G401 (cell line): ENCODE measurements at places on chromosomes 6 and 20.

- peak; percentile 27 for DNase-seq
These were observed 2.7 kb upstream of the MICA start for GRCh38 chr6:31400467-31401289.

DNA sequence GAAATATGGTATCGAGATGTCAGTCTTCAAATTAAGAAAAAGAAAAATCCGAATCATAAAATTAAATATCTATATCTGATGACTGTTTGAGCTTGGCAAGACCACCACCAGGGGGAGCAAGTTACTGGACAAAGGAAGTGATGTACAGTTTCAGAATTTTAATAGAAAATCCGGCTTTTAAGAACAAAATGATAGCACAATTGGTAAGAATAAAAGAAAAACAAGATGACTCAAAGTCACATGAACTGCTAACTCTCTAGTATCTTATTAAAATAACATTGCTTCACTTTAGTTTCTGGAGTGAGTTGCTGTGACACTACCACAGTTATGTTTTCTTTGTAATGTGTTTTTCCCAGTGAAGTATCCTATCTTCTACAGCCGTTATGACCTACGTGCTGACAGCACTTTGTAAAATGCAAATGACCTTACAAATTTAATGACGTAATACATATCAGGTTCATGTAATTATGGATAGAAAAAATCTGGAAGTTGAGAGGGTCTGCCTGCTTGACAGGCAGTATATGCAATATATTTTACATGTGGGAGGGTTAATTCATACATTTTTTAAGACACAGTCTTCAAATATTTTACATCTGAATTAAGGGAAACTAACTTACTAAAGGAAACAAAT, 405.3 kb upstream of the HS3ST5 start:
- DNase-seq: peak; percentile 20

GRCh38 chr6:167337675-167338449, 13.0 kb downstream of the TTLL2 start:
- DNase-seq: no peak

DNA sequence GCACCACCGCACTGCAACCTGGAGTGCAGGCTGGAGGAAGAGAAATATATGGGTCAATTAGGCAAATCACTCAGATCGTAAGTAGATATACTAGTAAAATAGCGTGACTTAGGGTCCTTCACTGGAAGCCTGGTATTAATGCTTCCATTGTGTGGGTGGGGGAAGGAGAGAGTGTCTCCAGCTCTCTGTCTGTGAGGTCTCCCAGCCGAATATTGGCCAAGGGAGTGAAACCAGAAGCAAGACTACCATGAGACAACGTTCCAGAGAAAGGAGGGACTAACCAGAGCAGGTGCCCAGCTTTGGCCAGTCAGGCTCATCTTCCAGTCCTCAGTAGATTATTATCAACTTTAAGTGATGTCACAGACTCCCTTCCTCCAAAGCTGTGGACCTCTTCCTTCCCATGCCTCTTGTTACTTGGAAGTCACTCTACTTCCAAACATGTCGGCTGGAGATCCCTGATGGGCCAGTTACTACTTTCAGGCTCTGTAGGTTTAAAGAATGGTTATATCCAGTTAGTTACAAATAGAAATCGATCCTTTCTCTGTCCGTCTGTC, 28.8 kb downstream of the MTHFD1L start:
- DNase-seq: no peak

DNA sequence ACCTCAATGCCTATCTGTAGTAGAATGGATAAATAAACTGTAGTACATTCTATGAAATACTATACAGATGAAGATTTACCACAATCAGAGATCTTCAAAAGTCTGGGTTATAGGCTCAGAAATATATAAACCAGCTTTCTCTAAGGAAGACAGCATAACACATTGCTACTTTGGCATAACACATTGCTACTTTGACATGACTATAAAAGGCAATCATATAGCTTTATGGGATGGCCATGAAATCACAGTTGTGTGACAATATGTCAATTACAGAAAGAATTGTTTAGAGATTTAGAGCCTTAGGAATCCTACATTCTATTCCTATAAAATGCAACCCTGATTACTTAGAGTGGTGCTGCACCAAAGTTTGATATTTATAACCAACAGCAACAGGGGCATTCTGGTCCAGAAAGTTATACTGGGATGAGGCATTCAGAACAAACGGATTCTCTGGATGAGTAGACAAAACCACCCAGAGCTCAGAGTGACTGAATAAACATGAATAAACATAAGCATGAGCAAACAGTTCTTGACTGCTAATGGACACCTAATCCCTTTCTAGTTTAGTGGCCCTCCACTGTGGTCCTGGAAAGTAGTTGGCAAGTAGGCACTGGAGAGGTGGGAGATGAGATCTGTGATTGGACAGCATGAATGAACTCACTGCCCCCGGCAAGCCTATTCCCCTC, 12.0 kb downstream of the TTI1 start:
- DNase-seq: no peak

DNA sequence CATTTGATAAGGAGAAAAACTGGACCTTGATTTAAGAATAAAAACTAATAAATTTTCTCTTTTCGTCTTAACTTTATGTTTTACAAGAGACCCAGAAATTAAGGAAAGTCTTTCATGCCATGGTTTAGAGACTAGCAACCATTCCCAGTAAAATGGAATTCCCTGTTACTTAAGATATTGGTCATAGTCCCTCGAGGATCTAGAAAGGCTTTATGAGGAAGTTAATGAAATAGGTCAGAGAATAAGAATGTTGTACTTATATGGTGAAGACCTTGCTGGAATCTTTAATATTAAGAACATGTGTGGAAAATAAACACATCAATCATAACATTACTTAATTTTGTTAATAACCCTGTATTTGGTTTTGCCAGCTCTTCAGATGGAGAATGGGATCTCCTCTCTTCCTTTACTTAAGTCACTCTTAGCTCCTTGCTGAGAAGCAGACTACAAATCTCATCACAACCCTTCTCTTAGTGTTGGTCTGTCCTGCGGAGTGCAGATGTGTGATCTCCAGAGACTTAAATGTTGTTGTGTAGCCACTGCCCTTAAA, 382.9 kb downstream of the QKI start:
- DNase-seq: no peak

GRCh38 chr20:652615-653109, 338 bp downstream of the SRXN1 start:
- no peak for DNase-seq

DNA sequence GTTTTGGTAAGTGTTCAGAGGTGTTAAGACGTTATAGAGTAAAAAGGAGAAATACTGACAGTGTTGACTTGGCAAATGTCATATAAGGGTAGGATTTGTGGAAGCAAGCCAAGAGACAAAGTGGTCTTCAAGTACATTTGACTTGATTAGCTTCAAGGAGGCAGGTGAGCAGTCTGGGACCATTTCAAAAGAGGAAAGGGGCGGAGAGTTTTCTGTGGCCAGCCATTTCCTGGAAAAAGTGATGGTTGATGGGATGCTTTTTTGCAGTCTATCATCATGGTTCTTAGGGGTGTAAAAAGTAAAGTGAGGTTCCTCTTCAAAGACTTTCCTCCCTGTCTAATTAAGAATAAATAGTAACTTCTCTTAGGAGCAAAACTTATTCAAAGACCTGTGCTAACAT, 28.7 kb downstream of the FKBP1A start:
- DNase-seq: no peak

- DNase-seq: no peak
These were observed 58.3 kb upstream of the PDE10A start for GRCh38 chr6:165721356-165721755.

- DNase-seq: no peak
These were observed 39.9 kb downstream of the MYO6 start for GRCh38 chr6:75788894-75789293.

GRCh38 chr20:14707865-14708596, 370.6 kb upstream of the FLRT3 start:
- DNase-seq: no peak

GRCh38 chr6:26592649-26593048, 4.1 kb upstream of the ABT1 start:
- DNase-seq: no peak
